ENCODE measurements at places on chromosomes 11 and 22.

- DNase-seq = no peak
Measured at GRCh38 chr11:132944569-132944944, 587.7 kb downstream of the OPCML start.

- DNase-seq = no peak
Measured at GRCh38 chr11:30919389-30920152, 333.4 kb upstream of the MPPED2 start.

- DNase-seq = no peak
Measured at GRCh38 chr22:22930571-22931556, 43.2 kb downstream of the IGLL5 start.

GRCh38 chr11:2862395-2863275, 22.9 kb downstream of the CDKN1C start:
- DNase-seq = no peak

DNA sequence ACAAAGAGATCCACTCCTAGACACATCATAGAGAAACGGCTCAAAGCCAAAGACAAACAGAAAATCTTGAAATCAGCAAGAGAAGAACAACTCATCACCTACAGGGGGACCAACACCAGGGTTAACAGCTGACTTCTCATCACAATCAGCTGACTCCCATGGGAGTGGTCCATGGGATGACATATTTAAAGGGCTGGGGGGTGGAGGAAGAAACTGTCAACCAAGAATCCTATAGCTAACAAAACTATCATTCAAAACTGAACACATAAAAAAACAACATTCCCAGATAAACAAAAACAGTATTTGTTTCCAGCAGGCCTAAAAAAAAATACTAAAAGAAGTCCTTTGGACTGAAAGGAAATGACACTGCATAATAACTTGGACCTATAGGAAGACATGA, 86.7 kb downstream of the APOL5 start:
- no peak for DNase-seq

- no peak for DNase-seq
Measured at GRCh38 chr22:38271927-38272372, 860 bp downstream of the TMEM184B start.

GRCh38 chr11:110903830-110904229, 191.6 kb upstream of the ARHGAP20 start:
- no peak for DNase-seq

DNA sequence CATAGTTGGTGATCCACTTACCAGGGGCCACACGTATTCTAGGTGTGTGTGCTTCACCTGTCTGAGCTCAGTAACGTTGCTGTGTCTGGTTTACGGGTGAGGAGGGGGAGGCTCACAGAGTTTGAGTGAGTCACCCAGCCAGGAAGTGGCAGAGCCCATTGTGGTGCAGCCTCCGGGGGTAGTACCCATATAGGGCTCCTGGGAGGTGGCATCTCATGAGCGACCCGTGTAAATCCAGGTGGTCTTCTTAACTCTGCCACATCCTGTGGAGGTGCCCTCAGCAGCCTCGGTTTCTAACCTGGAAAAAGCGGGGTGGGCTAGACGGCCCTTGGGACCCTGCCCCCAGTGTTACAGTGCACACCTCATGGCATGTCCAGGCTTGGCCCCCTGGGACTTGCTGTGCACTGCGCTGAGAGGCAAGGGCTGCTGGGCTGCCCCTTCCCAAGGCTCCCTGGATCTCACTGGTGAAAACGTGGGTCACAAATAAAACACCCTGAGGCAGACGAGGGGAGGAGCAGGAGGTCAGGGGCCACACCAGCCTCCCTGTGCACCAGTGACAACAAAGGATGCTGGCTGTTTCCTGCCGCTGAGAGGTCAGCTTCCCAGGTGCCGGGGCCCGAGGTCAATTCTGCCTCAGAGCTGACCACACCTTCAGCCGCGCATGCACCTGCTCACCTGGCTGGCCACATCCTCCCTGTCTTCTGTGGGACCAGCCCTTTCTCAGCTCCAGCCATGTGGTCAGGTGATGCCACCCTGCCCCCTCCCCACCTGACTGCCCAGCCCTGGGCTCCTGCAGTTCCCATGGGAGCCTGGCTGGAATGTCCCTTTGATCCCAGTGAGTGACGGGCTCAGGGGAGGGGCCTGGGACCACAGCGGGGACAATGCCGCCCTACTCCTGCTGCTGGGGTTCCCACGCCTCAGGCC, 305.1 kb downstream of the CTTN start:
- no peak for DNase-seq

DNA sequence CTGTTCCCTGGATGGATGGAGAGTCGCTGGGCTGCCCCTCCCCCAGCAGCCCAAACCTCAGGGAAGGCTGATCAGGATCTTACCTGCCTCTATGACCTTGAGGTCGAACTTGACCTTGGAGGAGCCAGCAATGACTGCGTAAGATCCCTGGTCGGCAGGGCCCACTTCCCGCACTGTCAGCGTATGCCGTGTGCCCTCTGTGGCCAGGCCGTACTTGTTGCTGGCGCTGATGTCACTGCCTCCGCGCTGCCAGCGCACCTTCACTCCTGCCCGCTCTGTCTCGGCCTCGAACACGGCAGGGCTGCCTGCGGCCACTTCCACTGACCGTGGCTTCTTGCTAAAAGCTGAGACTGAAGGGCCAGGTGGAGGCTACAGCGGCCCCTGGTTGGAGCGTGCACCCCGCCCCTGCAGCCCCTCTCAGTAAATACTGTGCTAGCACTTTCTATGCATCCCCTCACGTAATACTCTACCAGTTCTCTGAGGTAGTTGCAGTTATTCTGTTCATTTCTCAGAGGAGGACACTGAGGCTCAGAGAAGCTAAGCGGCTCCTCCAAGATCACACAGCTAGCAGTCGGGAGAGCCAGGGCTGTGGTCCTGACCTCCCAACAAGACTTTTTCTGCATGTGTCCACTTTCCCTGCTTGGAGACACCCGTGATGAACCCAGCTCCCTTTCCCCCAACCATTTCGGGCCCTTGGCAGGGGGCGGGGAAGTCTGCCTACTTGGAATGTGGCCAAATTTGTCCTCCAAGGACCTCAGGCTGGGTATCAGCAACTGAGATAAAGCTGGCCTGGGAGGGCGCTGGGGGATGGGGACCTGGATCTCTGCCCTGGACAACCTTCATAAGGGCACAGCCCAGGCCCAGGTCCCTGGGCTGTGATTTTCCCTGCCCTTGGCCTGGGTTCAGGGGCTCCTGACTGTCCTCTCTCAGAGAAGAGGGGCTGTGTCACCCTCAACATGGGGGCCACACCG, 1.1 kb downstream of the MYBPC3 start:
- no peak for DNase-seq

GRCh38 chr22:43428521-43428920, 16.7 kb downstream of the MPPED1 start:
- no peak for DNase-seq

DNA sequence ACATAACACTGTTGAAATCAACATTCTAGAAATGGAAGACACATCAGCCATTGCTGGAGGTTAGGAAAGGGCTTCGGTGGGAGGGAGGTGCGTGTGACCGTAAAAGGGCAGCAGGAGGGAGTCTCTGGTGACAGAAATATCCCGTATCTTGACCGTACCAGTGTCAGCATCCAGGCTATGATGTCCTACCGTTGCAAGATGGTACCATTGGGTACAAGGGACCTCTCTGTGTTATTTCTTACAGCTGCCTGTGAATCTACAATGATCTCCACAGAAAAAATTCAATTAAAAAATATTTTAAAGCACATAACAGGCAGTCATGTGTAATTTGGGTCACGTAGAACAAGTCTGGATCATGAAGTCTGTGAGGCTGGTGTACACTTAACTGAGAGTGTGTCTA, 27.4 kb upstream of the SEPTIN5 start:
- DNase-seq = no peak

GRCh38 chr11:77517226-77517625, 43.3 kb upstream of the PAK1 start:
- DNase-seq = no peak

GRCh38 chr11:93936460-93936859, 84.7 kb upstream of the HEPHL1 start:
- DNase-seq = no peak

DNA sequence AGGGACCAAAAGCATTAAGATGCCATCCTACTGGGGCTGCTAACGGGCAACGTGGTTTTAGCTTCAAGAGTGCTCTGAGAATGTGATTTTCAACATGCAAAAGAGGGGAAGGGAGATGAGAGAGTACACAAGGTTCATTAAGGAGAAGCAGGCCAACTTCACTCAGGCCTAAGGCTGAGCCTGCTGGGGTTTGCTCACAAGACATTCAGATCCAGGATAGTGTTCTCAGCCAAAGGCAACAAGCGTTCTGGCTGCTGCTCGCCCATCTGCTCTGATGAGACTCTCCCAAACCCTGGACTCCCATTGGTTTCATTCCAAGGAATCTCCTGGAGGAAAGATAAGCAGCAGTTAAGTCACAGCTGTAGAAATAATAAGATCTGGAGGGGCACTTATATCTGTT, 23.6 kb upstream of the UPB1 start:
- DNase-seq = no peak

Measured in common myeloid progenitor, CD34-positive (primary cell).